ENCODE measurements at places on chromosomes 6 and 20.

DNA sequence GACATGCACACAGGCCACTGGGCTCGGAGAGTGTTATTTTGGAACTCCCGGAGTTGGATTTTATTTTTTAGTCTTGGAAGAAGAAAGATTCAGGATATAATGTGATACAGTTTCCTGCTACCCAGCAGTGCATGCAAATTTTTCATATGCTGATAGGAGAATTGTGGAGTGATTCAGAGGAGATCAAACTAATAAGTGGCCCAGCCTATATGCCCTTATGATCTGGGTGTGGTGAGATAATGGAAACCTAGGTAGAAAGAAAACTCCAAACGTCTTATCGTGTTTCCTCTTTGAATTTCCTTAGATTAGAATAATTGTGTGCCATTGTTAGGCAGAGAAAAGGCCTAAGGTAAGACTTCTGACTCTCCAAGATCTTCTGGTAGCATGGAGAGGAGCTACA is 401.2 kb upstream of the BTBD3 start:
- no peak overlapping the region for H3K4me3 ChIP-seq
- no peaks in the 10 kb centered on the region for H3K36me3 ChIP-seq
- no peaks in the 10 kb centered on the region for H3K27me3 ChIP-seq
- no peak for DNase-seq
- H3K4me1 ChIP-seq, result no peaks in the 10 kb centered on the region

- H3K4me1 ChIP-seq, result peaks cover 25% of the 10 kb centered on the region
- H3K27ac ChIP-seq, result peak overlapping the region; percentile 51
- no peaks in the 10 kb centered on the region for H3K27me3 ChIP-seq
- no peak overlapping the region for H3K4me3 ChIP-seq
- H3K36me3 ChIP-seq, result no peaks in the 10 kb centered on the region
- DNase-seq, result no peak
Observed at GRCh38 chr6:156949376-156949775, 172.2 kb downstream of the ARID1B start.

DNA sequence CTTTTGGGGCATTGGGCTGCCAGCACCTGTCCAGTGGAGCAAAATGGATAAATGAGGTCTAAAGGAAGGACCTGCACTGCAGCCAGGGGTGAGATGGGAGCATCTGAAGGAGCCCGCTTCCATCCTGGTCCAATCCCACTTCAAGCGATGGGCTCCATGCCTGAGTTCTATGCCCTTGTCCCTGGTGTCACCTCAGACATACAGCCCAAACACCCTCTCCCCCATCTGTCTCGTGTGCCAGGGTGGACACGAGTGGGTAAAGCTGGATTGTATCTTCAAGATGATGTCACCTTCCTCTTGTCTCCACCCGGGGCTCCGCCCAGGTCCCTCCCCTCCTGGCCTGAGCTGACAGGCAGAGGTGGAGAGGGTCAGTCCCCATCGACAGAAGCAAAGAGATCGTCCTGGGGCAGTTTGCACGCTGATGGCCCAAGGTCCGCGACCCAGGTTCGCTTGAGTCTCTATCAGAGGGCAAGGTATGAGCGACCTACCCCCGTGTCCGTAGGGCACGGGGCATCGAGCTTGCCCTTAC is 544 bp downstream of the SMIM29 start:
- H3K4me3 ChIP-seq, result peak overlapping the region; percentile 90
- DNase-seq, result no peak
- H3K36me3 ChIP-seq, result no peaks in the 10 kb centered on the region

DNA sequence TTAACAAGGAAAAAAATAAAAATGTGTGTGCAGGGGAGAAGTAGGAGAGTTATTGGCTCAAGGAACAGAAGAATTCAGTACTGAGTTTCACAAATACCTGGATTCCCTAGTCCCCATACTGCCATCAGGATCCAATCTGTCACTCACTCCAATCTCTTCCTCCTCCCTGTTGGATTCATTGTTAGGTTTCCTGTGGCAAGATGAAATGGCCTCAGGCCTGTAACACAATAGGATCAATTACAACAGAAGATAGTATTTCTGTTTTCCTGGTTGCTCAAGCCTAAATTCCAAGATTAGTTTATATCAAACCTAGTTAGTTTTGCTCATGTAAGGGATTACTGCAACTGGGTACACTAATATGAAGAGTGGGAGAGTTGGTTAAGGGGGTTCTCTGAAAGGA is 24.4 kb downstream of the HCRTR2 start:
- no peaks in the 10 kb centered on the region for H3K4me1 ChIP-seq
- no peak overlapping the region for H3K27ac ChIP-seq
- no peak for DNase-seq

DNA sequence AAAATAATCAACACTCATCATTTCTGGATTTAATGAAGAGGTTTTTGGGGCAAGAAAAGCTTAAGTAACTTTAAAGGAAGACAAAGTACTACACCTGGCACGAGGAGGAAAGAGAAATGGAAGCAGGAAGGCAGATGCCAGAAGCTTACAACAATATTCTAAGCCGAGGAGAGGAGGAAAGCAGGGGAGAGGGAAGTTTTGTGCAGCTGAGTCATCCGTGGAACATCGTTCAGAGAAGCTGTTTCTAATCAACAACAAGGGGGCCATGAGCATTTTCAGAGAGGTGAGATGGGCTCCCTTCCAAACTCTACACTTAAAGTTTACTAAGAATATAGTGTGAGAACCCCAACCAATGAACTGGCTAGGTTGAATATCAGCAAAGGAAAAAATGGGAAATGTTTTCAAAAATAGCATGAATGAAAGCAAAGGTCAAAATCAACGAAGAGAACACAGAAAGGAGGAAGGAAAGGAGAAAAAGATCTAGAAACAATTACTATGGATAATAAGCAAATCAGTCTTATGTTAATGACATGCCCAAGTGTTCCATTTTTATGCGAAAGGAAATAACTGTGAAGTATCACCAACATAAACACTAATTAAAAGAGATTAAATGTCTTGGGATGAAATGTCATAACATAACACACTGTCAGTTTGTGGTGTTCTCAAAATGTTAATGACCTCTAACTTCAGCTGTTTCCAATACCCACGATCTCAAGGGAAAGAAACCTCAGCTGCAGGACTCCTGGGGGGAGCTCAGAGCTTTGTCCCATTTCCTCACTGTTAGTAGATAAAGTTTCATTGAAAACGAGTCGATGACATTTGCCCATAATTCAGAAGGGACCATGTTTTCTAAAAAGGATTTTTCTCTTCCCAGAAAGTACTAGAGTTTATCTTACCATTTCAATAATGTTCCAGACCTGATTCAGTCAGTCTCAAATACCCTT is 203.4 kb upstream of the STXBP5 start:
- no peak overlapping the region for H3K27ac ChIP-seq
- H3K27me3 ChIP-seq, result no peaks in the 10 kb centered on the region
- H3K4me3 ChIP-seq, result no peak overlapping the region
- no peaks in the 10 kb centered on the region for H3K4me1 ChIP-seq
- no peak for DNase-seq
- no peaks in the 10 kb centered on the region for H3K36me3 ChIP-seq

DNA sequence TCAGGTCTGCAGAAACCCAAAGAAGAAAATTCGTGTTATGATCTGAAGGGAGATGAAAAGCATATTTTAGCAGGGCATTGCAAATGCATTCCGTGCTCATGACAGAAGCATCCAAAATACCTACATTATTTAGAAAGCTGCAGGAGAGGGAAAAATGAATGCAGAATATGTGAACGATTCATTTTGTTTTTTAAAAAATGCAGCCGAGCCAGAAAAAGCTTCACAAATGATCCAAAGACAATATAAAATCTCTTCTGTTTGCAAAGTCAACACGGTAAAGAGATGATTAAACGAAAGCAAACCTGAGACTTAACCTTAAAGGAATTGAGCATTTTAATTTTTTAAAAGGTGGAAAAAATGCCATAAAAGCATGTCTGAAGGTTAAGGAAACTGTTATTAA is 136.1 kb upstream of the SULF2 start:
- DNase-seq, result no peak
- H3K27ac ChIP-seq, result no peak overlapping the region
- H3K4me1 ChIP-seq, result no peaks in the 10 kb centered on the region
- H3K27me3 ChIP-seq, result no peaks in the 10 kb centered on the region
- no peak overlapping the region for H3K4me3 ChIP-seq

DNA sequence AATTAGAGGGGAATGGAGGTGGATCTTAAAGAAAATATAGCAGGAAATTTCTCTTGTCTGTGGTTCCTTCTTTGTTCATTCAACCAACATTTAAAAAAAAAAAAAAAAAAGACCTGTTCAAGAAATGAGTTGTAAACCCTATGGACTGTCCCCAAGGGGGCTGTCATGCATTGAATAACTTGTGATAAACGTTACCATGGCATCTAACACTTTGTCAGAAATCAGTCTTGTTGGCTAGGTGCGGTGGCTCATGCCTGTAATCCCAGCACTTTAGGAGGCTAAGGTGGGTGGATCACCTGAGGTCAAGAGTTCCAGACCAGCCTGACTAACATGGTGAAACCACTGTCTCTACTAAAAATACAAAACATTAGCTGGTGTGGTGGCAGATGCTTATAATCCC is 381.7 kb downstream of the BCKDHB start:
- H3K27ac ChIP-seq, result no peak overlapping the region
- DNase-seq, result no peak
- H3K36me3 ChIP-seq, result no peaks in the 10 kb centered on the region

- DNase-seq, result no peak
- H3K27me3 ChIP-seq, result no peaks in the 10 kb centered on the region
- no peak overlapping the region for H3K4me3 ChIP-seq
- no peaks in the 10 kb centered on the region for H3K4me1 ChIP-seq
Observed at GRCh38 chr6:13676551-13677156, 35.0 kb downstream of the RANBP9 start.

- no peaks in the 10 kb centered on the region for H3K36me3 ChIP-seq
- peaks cover 39% of the 10 kb centered on the region for H3K4me1 ChIP-seq
- peak overlapping the region; percentile 96 for H3K4me3 ChIP-seq
- no peaks in the 10 kb centered on the region for H3K27me3 ChIP-seq
- H3K27ac ChIP-seq, result peak overlapping the region; percentile 99
Observed at GRCh38 chr6:35259948-35260590, 534 bp downstream of the ZNF76 start.

- H3K4me3 ChIP-seq, result no peak overlapping the region
- no peaks in the 10 kb centered on the region for H3K4me1 ChIP-seq
- no peaks in the 10 kb centered on the region for H3K27me3 ChIP-seq
- no peak for DNase-seq
Observed at GRCh38 chr6:52217761-52218160, 26.5 kb downstream of the IL17F start.

GRCh38 chr6:162528538-162528937 is 199.0 kb downstream of the PRKN start:
- H3K36me3 ChIP-seq, result no peaks in the 10 kb centered on the region
- H3K4me1 ChIP-seq, result no peaks in the 10 kb centered on the region
- H3K27me3 ChIP-seq, result no peaks in the 10 kb centered on the region
- no peak for DNase-seq
- no peak overlapping the region for H3K4me3 ChIP-seq

- H3K4me1 ChIP-seq, result peaks cover 30% of the 10 kb centered on the region
- peaks cover 65% of the 10 kb centered on the region for H3K27me3 ChIP-seq
- no peaks in the 10 kb centered on the region for H3K36me3 ChIP-seq
Observed at GRCh38 chr6:133240511-133241085, 559 bp upstream of the EYA4 start.

DNA sequence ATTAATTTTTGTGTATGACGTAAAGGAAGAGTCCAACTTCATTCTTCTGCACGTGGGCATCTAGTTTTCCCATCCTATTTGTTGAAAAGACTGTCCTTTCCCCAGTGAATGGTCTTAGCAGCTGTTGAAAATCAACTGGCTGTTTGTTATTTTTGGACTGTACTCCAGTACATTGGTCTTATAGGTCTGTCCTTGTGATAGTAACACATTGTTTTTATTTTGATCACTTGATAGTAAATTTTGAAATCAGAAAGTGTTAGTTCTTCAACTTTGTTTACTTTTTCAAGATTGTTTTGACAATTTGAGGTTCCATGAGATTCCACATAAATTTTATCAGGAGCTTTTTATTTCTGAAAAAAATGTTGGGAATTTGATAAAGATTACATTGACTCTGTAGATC is 280.2 kb upstream of the FOXQ1 start:
- no peaks in the 10 kb centered on the region for H3K36me3 ChIP-seq
- no peaks in the 10 kb centered on the region for H3K4me1 ChIP-seq
- no peak overlapping the region for H3K27ac ChIP-seq
- DNase-seq, result no peak
- H3K27me3 ChIP-seq, result no peaks in the 10 kb centered on the region

DNA sequence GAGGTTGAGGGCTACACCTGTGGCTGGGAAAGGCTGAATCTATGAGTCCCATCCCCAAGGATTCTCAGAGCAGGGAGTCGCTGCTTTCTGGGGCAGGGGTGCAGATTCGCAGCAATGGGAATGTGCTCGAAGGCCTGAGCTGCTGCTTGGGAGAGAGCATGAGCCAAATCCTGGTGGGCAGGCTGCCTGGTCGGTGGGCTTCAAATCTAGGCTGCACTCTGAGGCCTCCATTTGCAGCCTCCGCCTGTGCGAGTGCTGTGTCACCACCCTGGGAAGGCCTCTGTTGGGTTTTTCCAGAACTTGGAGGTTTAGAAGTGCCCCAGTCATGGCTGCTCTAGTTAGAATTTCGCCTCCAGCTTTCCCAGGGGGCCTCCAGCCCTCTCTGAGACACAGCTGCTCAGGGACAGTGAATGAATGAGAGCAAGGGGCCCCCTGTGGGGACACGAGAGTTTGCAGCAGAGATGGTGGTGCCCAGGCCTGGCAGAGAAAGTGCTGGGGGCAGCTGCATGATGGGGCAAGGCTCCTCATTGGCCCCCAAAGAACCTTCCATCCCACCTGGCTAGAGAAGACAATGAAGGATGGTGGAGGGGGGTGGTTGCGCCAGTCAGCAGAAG is 31.1 kb upstream of the RNF24 start:
- DNase-seq, result no peak
- no peaks in the 10 kb centered on the region for H3K27me3 ChIP-seq
- H3K4me1 ChIP-seq, result peaks cover 9% of the 10 kb centered on the region

GRCh38 chr6:149454346-149454848 is 30.4 kb downstream of the ZC3H12D start:
- H3K27me3 ChIP-seq, result no peaks in the 10 kb centered on the region
- H3K36me3 ChIP-seq, result no peaks in the 10 kb centered on the region
- peak overlapping the region; percentile 45 for H3K27ac ChIP-seq
- DNase-seq, result no peak
- H3K4me1 ChIP-seq, result peaks cover 24% of the 10 kb centered on the region
- H3K4me3 ChIP-seq, result peak overlapping the region; percentile 34

GRCh38 chr20:12575352-12576095 is 433.2 kb upstream of the SPTLC3 start:
- H3K4me1 ChIP-seq, result peaks cover 6% of the 10 kb centered on the region
- peak overlapping the region; percentile 53 for H3K27ac ChIP-seq

DNA sequence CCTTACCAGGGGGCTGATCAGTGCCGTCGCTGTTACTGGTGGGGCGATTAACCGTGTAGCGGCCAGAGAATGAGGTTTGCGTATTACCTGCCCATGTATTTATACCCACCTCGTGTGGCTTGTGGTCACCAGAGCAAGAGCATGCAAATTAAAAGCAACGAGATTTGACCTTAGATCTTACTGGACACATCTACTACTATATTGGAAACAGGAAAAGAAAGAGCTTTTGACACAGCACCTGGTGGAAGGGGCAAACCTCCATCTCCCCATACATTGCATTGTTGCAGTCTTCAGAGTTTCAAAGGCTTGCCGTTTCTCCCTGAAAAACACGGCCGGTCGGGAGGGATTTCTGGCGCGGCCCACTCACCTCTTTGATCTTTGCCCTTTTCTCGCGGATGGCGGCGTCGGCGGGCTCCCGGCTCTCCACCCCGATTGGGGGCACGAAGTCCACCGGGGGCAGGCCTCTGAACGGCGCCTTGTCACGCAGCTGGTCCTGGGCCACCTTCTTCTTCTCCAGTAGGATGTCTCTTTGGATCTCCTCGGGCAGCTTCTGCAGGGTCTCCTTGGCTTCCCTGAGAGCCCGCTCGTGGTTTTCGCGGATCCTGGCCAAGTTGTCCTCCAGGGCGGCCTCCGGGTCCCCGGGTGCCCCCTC is 1.3 kb downstream of the MAN1A1 start:
- H3K4me1 ChIP-seq, result peaks cover under 1% of the 10 kb centered on the region
- H3K27ac ChIP-seq, result peak overlapping the region; percentile 91
